Ascending aorta (tissue), 2 donors: ENCODE measurements at places on chromosomes 1 and 21. TPM values are rescaled to one million over a fixed set of nuclear protein-coding genes. Genes with fewer than 3 reads are reported as not detected.

DNA sequence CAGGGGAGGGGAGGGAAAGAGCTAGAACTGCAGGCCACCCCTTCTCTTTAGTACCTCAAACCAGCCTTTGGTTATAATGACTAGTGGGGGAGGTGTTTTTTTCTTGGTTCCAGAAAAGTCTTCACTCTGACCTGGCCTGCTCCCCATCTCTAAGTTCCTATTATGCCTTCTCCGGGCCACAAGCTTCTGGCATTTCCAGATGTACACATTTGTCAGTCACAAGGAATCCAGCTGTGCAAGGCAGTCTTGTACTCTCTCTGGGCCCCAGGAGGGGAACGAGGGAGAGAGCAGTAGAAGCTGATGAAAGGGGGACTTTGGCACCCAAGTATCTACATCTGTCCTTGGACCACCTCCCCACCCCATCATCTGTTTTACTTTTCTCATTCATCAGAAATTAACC is 2.7 kb upstream of the FALEC start:
- no peaks in the 10 kb centered on the region for H3K27me3 ChIP-seq
- H3K36me3 ChIP-seq, result no peaks in the 10 kb centered on the region
- no peak overlapping the region for H3K27ac ChIP-seq
- H3K4me1 ChIP-seq, result no peaks in the 10 kb centered on the region

- no peak overlapping the region for H3K27ac ChIP-seq
- no peaks in the 10 kb centered on the region for H3K36me3 ChIP-seq
- H3K4me1 ChIP-seq, result no peaks in the 10 kb centered on the region
- DNase-seq, result no peak
- H3K4me3 ChIP-seq, result no peak overlapping the region
Measured at GRCh38 chr1:34906756-34907155, 22.7 kb downstream of the DLGAP3 start.

DNA sequence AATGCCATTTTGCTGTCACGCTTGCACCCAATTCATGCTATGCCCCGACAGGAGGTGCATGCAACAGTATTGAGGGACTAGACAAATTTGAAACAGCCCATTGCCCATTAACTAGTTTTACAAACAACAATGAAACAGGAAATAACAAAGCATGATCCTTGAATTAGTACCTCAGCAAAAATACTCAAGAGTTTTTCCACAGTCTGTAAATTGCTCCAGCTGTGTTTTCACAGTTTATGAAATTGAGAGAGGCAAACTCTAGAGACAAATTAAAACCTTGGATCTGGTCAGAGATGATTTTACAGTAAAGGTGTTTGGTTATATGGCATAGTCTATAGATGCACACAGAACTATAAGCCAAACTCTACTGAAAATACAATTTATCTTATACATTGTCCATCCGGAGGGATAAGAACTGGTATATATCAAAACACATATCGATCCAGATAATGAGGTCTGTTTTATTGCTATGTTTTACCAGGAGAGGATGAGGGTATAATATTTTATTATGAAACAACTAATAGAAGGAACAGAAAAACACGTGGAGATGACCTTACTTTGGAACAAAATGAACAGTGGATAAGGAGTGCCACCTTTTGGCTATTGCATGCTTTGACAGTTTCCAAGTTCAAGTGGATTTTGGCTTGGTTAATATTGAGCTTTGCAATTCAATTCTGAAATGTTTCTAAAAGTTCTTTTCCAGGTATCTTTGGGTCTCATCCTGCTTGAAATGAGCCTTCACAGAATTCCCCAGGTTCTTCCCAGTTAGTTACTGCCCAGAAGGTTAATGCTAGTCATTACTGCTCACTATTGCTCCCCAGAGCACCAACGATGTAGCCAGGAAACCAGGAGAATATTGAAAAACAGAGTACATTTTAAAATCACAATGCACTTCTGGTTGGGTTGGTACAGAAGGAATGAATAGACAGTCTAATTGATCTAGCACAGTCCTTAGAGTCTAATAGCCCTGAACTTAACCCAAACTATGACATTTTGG is 45.7 kb downstream of the ZC3H11B start:
- H3K4me3 ChIP-seq, result no peak overlapping the region
- no peak for DNase-seq
- H3K27me3 ChIP-seq, result no peaks in the 10 kb centered on the region
- no peak overlapping the region for H3K27ac ChIP-seq

FCRL5 gene
- total RNA-seq, result not detected

CNN3 gene
- 362 TPM for total RNA-seq

SNX27 gene
- 13.0 TPM for total RNA-seq
